ENCODE measurements at places on chromosomes 1 and 21.

DNA sequence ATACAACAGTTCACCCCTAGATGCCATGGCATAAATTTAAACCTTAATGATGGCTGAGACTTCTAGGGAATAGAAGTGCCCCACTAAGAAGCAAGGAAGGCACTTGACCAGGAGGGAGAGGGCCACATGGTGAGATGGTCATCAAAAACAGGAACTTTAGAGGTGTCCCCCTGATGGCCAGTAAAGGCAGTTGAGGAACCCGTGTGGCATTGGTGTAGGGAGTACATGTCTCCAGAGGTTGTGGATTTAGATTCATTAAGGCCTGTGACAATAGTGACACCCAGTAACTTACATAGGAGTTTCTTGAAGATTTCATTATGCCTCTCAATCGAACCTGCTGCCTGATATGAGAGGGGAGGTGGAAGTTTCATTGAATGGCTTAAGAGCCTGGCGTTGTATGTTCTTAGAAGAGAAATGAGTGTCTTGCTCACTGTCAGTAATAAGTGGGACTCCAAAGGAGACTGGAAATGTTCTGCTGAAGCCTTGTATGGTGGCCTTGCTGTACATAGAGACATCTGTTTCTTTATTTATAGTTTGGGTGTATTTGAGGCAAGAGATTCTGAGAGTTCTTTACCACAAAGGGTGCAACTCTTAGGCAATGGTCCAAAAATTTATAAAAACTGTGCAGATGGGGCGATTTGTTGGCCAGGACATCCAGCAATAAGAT, 27.9 kb downstream of the EDARADD start:
- DNase-seq, result no peak

DNA sequence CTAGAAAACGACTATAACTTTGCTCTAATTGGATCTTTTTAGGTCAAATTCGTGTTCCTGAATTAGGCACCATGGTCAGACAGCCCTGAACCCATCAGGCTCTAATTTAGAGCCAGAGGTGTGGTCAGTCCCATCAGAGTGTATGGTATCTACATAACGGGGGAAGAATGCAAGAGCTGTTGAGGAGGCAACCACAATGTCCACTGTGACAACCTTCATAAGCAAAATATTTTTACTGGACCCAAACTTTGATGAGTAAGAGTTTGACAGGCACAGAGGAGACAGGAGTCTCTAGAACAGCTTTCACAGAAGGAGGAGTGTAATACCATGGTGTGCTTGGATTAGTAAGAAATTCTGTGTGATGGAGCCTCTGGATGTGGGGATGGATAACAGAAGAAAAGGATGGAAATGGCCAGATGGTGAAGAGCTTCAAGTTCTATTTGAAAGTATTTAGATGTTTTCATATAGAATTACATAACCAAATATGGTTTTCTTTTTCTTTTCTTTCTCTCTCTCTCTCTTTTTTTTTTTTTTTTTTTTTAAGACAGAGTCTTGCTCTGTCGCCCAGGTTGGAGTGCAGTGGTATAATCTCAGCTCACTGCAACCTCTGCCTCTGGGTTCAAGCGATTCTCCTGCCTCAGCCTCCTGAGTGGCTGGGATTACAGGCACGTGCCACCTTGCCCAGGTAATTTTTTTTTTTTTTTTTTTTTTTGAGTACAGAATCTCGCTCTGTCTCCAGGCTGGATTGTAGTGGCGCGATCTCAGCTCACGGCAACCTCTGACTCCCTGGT, 24.9 kb downstream of the UBE2U start:
- DNase-seq, result no peak

GRCh38 chr1:76640092-76640491, 227.2 kb upstream of the ST6GALNAC5 start:
- no peak for DNase-seq

- no peak for DNase-seq
These were observed 3.6 kb downstream of the CACNA1S start for GRCh38 chr1:201108614-201109013.

DNA sequence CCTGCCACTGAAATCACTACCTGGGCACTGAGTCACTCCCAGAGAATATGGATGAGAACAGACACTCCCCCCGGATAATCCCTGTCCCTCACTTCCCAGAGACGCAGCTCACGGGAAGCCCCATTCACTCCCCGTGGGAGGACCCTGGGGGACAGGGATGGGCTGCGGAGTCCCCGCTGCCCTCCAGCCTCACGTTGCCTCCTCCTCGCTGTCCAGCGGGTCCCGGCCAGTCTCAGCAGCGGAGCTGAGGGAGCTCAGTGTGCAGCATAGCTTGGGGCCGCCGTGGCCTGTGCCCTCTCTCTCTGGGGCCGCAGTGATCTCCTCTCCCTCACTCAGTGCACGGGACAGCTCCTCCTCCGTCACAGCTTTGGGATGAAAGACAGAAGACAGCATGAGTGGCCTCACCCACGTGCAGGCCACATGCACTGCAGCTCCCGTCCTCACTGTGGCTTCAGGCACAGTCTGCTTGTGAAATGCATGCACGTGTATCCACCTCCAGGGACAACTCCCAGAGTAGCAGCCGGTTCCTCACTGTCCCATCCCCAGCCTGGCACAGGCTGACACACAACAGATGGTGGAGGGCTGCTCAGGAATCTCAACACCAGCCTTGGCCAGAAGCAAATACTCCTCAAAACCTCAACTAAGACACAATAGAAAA, 7.4 kb downstream of the CFAP410 start:
- DNase-seq, result no peak

GRCh38 chr1:201599548-201599947, 60.6 kb downstream of the NAV1 start:
- DNase-seq, result no peak

DNA sequence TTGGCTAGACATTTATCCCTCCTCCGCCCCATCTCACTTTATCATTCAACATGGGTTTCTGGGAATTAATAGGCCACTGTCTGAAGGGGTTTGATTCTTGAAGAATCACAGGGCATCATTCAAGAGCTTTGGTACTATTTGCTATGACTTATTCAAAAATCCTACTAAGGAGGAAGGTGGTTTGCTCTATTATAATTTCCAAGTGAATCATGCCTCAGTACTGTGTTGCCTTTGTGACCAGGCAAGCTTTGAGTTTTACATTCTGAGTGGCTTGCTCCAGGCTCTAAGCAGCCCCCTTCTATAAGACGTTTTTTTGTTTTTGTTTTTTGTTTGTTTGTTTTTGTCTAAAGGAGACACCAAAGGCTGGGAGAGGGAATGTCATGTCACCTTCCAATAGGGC, 2.6 kb downstream of the C1orf21 start:
- no peak for DNase-seq

DNA sequence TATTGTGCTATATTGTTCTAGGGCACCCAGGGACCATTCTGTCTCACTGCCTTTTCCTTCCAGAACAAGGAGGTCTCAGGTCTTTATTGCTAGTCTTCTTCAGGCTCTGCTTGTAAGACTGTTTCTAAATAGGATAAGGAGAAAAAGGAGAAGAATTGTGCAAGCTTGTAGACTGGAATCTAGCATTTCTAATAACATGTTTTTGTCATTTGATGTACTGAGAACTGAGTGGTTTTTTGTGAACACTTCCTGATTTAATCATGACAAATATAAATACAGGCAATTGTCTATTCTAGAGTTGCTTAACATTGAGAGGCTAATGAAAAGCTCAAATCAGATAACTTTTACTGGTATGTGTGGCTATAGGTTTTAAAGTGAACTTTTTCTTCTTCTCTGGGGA, 77.6 kb downstream of the CLIC4 start:
- no peak for DNase-seq

DNA sequence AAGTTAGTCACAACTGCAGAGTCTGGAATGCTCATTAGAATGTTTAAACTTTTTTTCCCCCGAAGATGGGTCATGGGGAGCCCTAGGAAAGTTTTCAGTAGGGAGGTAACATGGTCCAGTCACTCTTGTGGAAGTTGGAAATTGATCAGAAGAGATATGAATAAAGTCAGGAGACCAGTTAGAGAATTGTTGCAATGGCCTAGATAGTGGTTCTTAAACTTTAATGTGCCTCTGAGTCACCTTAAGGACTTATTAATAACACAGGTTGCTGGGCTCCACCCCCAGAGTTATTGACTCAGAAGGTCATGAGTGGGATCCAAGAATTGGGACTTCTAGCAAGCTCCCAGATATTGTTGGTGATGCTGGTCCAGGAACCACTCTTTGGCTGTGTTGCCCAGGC, 3.2 kb upstream of the TFAP2E start:
- no peak for DNase-seq

GRCh38 chr1:51833700-51834099, 44.8 kb downstream of the NRDC start:
- no peak for DNase-seq

DNA sequence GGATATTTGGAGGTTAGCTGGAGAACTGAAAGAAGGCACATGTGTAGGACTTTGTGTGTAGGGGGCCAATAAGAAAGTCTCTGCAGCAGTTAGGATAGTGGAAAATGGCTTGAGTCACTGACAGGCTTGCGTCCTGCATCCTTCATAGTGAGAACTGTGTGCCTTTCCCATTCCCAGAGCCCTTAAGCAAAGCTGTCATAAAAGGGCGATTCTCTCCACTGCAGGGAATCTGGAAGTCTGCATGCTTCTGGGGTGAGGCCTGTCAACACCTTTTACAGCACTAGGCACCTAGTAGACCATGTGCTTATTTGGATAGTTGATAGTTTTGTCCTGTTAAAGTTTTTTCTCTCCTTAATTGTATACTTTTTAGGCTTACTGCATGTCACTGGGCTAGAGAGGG, 39.4 kb upstream of the MACF1 start:
- no peak for DNase-seq

DNA sequence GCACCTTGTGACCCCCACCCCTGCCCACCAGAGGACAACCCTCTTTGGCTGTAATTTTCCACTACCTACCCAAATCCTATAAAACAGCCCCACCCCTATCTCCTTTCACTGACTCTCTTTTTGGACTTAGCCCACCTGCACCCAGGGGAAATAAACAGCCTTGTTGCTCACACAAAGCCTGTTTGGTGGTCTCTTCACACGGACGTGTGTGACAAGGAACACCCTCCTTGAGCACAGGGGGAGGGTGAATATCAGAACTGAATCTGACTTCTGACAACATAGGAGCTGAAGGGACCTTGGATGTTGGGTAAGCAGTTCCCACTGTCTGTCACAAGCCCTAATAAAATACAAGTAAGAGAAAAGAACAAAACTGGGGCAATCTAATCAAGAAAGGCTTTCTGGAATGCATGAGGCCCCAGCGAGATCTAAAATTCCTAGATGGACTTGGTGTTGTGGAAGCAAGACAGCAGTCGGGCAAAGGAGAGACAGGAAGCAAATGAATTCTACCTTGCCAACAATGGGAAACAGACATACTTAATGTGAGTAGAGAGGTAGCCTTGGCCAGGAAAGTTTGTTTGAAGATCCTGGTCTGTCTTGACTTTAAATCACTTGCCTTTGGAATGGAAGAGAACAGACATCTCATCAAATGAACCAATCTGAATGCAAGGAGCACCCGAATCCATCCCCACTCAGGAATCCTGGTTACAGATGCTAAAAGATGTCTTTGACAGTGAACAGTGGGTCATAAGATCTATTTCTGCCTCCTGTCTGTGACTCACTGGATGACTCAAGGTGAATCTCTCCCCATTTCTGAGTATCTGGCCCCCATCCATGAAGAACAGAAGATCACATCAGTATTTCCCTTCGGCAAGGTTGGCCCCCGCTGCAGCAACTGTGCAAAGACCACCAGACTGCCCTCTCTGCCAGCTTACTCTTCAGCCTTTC, 53.3 kb downstream of the OLFML3 start:
- no peak for DNase-seq

DNA sequence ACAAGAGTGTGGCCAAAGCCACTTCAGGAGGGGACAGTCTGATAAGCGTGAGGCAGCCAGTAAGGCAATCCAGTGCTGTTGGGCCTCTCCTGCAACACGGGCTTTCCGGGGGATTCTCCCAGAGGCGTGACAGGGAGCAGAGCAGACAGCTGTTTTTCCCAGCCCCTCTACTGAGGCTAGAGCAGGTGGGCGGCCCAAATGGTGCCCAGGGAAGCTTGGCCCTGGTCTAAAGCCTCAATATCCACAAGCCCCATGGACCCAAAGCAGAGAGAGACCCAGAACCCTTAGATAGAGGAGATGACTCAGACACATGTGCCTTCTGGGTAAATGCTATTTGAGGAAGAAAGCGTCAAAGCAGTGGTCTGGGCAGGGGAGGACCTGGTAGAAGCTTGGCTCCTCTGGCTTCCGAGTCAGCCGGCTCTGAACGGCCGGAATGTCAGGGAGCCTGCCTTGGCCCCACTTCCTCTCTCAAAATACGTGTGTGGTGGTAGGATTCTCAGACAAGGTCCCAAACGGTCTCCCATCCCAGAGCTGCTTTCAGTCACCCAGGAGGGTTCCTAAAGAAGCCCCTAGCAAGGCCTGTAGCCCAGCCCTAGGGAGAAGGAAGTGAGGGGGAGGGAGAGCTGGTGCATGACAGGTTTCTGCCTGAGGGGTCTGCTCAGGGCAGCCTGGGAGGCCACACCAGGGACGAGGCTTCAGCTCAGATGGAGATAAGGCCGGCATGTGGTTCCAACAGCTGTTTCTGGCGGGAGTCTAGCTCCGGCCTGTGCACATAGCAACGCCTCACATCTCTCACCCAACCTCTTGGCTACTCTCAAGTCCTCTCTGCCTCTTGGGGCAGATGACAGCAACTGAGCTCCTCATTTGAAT, 28.8 kb downstream of the PIK3C2B start:
- DNase-seq, result no peak

DNA sequence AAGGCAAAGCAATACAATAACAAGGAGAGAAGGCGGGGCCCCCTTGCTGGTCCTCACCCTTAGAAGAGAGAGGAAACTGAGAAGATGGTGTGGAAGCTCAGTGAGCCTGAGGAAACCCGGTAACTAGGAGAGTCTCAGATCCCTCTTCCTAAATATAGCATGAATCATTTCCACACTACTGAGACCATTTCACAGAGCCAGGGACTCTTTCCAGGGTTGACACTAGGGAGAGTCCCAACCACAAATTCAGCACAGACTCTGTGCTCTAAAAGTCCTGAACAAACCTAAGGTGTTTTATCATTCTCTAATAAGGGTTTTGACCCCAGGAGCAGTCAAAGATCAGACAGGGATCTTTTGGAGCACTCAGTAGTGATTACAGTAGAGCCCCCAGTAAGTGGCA, 647.7 kb downstream of the KCNT2 start:
- DNase-seq, result no peak

DNA sequence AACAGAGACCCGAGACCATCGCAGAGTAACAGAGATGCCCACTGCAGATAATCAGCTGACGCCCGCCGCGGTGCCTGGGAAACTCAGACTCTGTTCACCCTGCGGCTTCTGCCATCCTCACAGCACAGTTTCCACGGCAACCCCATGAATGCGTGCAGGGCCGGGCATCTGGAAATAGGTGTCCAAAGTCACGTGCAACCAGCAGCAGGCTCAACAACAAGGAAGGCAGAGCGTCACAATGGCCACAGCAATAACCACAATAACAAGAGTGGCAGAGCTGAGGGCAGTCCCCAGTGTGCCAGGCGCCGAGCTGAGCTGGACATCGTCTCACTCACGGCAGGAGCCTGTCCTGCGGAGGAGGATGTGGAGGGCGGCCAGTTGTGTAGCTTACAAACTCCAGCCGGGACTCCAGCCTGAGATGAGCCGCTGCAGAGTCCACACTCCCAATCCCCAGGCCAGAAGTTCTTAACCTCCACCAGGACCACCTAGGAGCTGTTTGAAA, 102.0 kb downstream of the CRYAA start:
- DNase-seq, result no peak

- no peak for DNase-seq
These were observed 696.7 kb downstream of the PTPRU start for GRCh38 chr1:29933067-29933466.

- no peak for DNase-seq
These were observed 15.5 kb upstream of the ACTRT2 start for GRCh38 chr1:3005771-3006170.
